ENCODE measurements at places on chromosomes 7 and 10. TPM values are rescaled to one million over a fixed set of nuclear protein-coding genes. Genes with fewer than 3 reads are reported as not detected.

Gene CADPS2
- 36.4 TPM for total RNA-seq

Gene CDNF
- 2.6 TPM for total RNA-seq

Gene CNTNAP2
- total RNA-seq: 0.91 TPM

Gene MYO1G
- total RNA-seq: 3.1 TPM

Gene IL6
- not detected for total RNA-seq

Gene RNF32
- total RNA-seq: not detected

Gene SPDYE2
- not detected for total RNA-seq

Gene COMTD1
- total RNA-seq: 20.3 TPM

- H3K27ac ChIP-seq: peak overlapping the region; percentile 47
- H3K4me1 ChIP-seq: no peaks in the 10 kb centered on the region
- peak; percentile 68 for DNase-seq
Observed at GRCh38 chr10:24415455-24416125, 206.7 kb downstream of the KIAA1217 start.

DNA sequence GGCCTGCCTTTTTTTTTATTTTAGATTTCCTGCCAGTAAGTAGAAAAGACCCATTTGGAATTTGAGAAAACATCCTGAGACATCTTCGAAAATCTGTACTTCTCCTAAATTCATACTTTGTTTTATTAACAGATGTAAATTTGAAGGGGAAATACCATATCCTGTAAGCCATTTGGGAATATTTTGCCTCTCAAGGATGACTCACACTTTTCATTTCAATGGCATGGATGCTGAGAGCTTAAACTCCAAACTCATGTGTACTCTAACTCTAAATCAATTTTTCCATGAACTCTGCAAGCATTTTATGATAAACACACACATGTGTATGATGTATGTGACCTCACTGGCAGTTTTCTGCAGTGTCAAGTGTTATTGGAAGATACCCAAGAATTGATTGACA lies 89.0 kb downstream of the SEMA3A start:
- no peak overlapping the region for H3K4me3 ChIP-seq
- no peaks in the 10 kb centered on the region for H3K36me3 ChIP-seq
- no peak overlapping the region for H3K27ac ChIP-seq
- no peaks in the 10 kb centered on the region for H3K27me3 ChIP-seq
- no peak for DNase-seq

DNA sequence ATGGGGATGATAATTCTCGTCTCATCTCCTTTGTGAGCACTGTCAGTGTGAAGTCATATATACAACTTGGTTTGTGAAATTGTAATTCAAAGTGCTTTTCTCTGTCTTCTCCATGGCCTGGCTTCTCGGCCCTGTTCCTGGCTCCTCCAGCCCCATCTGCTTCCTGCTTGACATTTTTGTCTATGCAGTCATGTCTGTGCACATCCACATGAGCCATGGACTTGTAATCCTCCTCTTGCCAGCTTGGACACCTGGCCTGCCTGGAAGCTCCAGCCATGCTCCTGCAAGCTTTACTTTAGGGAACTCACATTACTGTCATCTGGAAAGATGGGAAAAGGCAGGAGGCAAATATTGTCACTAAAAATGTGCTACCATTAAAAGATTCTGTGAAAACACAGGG lies 576.0 kb upstream of the DPP6 start:
- H3K27me3 ChIP-seq: no peaks in the 10 kb centered on the region
- H3K4me3 ChIP-seq: no peak overlapping the region
- no peak for DNase-seq
- no peak overlapping the region for H3K27ac ChIP-seq
- no peaks in the 10 kb centered on the region for H3K36me3 ChIP-seq

GRCh38 chr10:43160921-43161255 lies 22.6 kb downstream of the CSGALNACT2 start:
- H3K36me3 ChIP-seq: no peaks in the 10 kb centered on the region
- no peak overlapping the region for H3K4me3 ChIP-seq
- DNase-seq: no peak
- no peaks in the 10 kb centered on the region for H3K4me1 ChIP-seq

DNA sequence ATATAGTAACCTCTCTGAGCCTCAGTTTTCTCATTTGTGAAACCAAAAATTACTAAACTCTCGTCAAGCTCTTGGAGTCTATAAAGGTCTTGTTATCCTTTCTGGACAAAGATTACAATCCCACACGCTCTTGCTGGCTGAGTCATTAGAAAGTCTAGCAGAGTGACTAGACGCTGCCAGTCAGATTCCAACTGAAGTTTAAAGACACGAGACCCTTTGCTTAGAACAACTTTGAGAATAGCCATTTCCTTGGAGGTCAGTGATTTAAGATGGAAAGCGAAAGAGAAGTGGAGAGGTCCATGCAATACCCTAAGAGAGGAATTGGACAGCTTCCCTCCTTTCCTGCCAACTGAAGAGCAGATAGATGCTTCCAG lies 119.5 kb downstream of the APBB1IP start:
- no peaks in the 10 kb centered on the region for H3K27me3 ChIP-seq
- no peaks in the 10 kb centered on the region for H3K36me3 ChIP-seq
- no peaks in the 10 kb centered on the region for H3K4me1 ChIP-seq
- no peak overlapping the region for H3K4me3 ChIP-seq
- DNase-seq: no peak
- no peak overlapping the region for H3K27ac ChIP-seq

DNA sequence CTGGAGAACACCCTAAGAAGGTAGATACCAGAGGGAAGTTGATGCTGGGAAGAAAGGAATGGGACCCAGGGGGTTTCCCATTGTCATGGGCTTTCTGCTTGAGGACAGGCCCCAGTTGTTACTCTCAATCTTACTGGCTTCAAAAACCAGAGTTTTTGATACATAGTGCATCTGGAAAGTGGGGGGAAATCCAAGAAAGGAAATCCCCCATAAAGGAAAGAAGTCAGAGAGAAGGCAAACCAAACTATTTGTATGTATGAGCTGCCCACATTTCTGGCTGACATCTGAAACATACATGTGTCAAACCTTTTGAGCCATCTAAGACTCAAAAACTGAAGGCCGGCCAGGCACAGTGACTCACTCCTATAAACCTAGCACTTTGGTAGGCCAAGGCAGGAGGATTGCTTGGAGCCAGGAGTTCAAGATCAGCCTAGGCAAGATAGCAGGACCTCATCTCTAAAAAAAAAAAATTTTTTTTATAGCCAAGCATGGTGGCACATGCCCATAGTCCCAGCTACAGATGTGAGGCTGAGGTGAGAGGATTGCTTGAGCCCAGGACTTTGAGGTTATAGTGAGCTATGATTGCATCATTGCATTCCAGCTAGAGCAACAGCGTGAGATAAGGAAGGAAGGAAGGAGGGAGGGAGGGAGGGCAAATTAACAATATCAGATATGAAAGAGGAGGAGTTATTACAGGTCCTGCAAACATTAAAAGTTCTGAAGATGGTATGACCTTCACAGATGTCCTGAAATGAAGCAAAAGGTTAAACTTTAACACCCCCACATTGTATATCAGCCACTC lies 6.7 kb upstream of the COA1 start:
- no peaks in the 10 kb centered on the region for H3K27me3 ChIP-seq
- H3K27ac ChIP-seq: no peak overlapping the region
- no peak for DNase-seq
